Activated CD4-positive, alpha-beta T cell treated with anti-CD3 and anti-CD28 coated beads, Interleukin-2, Interleukin-6, amounts not matched to agents 100 ng/mL and 50 ng/mL, durations not matched to agents 16 hours and 8 hours (primary cell): ENCODE measurements at places on chromosomes 3 and 15.

DNA sequence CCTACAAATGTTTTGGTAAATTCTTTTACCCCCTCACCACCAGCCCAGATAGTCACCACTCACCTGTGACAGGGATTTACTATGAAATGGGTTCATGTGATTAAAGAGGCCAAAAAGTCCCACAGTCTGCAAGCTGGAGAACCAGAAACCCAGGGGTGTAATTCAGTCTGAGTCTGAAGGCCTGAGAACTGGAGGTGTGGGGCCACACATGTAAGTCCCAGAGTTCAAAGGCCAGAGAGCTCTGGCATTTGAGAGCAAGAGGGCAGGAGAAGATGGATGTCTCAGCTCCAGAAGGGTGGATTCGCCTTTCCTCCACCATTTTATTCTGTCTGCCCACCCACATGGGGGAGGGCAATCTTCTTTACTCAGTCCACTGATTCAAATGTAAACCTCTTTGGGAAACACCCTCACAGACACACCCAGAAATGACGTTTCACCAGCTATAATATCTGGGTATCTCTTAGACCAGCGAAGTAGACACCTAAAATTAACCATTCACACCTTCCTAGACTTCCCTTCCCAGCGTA lies 11.9 kb downstream of the RTP3 start:
- DNase-seq: no peak

DNA sequence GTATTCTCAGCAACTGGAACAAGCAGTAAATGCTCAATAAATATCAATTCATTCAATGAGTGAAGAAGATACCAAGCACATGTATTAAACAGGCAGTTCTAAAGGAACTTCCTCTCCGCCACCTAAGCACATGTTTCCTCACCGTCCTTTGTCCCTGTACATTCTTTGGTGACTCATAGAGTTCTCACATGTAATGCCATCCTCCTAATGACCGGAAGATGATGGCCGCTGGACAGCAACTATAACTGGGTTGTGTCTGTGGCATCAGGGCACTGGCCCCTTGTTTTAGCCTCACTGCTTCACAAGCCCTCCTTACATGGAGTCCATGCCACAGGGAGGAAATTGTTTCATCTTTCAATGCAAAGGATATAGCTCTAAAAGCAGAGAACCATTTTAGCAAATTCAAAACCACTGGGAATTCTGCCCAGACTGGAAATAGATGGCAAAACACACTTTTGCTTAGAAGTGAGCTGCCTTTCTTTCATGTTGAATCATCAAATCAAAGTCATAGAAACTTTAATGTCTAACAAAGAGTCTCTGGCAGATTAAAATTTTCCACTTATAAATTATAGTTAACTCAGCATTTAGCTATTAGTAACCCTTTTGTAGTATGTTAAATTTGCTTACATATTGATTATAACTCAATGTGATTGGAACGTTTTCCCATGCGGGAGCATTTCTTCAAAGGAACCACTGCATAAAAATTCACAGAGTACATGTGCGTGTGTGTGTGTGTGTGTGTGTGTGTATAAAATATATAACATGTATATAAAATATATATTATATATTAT lies 74.1 kb downstream of the GAP43 start:
- no peak for DNase-seq

GRCh38 chr15:34986771-34987480 lies 1.2 kb downstream of the ZNF770 start:
- DNase-seq: no peak

DNA sequence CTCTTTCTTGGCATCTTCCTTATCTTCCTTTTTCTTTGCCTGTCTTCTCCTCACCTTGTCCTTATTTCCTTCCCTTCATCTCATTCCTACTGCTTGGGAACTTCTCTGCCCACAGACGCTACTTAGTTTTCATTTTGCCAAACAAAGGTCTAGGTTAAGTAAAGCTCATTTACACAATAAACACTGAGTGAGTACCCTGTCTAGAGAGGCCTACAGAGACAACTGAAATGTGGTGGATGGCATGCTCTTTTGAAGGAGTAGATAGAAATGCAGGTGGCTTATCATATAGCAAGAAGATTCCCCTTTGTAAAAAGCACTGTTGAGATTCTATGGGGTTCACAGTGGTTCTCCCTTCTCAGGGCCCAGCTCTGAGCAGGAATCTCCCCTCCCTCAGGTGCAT lies 319.0 kb downstream of the CNTN3 start:
- DNase-seq: no peak

DNA sequence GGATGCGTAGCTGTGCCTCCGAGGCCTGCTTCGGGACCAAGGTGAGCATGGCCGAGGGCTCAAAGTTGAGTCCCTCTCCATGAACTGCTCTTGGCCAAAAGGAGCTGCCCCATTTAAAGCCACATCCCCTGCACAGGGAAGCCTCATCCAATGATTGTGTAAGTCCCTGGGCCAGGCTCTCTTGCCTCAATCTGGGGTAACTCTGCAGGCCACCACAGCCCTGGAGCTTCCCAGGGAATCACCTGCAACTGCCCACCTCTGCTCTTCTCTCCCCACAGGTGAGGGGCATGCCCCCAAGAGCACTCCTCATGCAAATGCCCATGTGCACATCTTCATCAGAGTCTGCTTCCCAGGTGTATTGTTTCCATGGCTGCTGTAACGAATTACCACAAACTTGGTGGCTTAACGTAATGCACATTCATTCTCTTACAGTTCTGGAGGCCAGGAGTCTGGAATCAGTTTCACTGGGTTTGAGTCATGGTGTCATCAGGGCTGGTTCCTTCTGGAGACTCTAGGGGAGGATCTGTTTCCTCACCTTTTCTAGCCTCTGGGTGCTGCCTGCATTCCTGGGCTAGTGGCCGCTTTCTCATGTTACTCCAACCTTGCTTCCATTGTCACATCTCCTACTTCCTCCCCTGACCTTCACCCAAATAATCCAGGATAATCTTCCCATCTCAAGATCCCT lies 25.0 kb upstream of the LOXL1 start:
- no peak for DNase-seq

- no peak for DNase-seq
Measured at GRCh38 chr15:89075846-89076245, 12.4 kb upstream of the ABHD2 start.

GRCh38 chr3:121490161-121490560 lies 55.6 kb downstream of the POLQ start:
- DNase-seq: no peak

GRCh38 chr15:99149366-99149765 lies 44.5 kb downstream of the SYNM start:
- DNase-seq: no peak

DNA sequence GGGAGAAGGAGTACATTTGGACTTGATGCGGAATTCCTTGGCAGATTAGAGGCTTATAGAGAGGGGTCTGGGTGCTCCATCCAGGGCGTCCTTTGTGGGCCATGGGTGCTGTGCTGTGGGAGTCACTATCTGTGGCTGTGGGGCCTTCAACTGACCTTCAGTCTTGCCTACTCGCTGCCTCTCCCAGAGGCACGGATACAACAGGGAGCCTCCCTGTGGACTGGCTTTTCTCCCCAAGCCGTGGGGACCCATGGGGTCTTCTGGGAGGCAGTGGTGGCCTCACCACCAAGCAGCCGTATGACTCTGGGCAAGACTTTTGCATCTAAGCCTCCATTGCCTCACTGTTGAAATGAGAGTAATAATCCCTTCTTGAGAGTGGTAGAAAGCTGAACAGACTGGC lies 83.9 kb downstream of the PDCD6IP start:
- DNase-seq: no peak
